ENCODE measurements at places on chromosomes 12 and 14.

GRCh38 chr14:69244946-69245345 is 15.0 kb upstream of the GALNT16 start:
- DNase-seq: no peak

DNA sequence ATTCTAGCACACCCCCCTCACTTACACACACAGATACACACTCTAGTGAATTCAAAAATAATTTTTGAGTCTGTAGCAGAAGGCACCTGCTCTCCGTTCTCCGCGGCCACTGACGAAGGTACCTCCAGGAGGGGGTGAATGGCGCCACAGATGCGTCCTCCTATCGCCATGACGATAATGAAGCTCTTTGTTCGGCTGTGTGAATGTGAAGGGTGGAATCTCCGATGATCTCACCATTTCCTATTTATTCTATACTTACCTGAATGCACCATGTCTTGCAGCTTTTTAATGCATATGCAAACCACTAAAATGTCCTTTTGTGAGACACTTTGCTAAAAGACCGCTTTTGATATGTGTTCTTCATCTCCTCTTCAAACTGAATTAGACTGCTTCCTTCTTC is 162.7 kb downstream of the EGLN3 start:
- DNase-seq: no peak

- no peak for DNase-seq
Measured at GRCh38 chr14:82999802-83000201, 1466.1 kb upstream of the SEL1L start.

GRCh38 chr14:77882098-77882497 is 82.2 kb downstream of the ADCK1 start:
- peak; percentile 76 for DNase-seq

DNA sequence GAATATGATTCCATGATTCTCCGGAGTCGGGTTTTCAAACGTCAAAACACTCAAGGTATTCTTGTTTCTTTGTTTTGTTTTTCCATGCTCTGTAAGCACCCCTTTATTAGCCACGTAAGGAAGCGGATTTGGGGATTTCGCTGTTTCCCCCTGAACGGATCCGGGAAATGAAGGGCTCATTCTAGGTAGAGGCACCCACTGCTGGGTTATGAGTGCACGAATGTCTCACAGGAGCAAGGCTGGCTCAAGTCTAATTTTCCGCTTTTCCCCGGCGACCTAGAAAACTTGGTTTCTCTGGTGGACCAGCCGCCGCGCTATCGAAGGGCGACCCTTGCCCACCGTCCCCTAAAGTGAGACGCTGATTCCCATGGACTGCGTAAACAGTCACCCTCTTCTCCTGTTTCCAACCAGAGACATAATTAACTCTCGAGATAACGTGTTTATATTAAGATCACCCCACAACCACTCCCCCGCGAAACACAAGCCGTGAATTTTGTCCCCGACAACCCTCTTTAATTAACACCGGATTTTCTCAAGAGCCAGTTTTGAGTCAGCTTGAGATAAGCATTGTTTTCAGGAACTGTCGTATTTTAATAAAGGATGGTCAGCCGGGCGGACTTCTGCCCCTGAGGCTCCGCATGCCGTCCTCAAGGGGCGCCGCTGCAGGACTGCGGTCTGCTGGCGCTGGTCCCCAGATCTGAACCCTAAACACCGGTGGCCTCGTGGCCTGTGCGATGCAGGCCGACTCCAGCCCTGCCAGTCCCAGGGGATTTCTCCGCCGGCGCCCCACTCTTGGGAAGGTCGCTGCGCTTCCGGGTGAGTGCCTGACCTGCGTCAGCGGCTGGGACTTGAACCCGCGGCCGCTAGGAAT is 515 bp upstream of the ABCC9 start:
- DNase-seq: peak; percentile 90

GRCh38 chr12:39619316-39619659 is 315 bp downstream of the ABCD2 start:
- peak; percentile 14 for DNase-seq

Measured in posterior vena cava (tissue), 2 donors.